ENCODE measurements at places on chromosomes 5 and 9.

DNA sequence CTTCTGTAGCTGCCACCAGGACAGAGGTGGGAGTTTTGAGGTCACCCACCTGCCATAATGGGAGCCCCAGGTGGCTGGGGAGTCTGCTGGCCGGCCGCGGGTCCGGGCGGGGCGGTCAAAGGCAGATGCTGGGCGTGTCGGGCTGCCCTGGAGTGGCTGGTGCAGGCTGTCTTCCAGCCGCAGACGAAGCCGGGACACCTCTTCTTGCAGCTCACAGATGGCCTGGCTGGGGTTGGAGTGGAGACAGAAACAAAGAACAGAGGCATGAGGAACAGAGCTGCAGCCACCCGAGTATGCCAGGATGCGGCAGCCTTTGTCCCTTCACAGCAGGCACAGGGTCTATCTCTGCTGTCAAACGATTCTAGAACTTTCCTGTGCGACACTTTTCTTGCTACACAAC is 18.0 kb downstream of the ORM2 start:
- no peak for DNase-seq

DNA sequence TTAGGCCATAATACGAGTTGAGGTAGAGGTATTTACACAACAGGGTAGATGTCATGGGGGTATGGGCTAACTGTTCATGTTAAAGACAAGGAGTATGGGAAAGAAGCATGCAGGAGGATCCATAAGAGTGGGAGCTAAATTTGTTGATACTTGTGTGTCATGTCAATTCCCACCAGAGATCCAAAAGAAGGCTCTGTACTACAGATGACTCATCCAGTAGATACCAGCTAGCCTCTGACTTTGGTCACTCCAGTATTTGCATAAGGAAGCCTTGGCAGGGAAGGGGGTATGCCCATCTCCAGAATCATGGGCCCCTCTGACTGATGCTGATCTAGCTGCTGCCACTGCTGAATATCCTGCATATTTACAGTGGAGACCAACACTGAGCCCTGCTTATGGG is 743.7 kb upstream of the GRAMD2B start:
- DNase-seq: no peak

DNA sequence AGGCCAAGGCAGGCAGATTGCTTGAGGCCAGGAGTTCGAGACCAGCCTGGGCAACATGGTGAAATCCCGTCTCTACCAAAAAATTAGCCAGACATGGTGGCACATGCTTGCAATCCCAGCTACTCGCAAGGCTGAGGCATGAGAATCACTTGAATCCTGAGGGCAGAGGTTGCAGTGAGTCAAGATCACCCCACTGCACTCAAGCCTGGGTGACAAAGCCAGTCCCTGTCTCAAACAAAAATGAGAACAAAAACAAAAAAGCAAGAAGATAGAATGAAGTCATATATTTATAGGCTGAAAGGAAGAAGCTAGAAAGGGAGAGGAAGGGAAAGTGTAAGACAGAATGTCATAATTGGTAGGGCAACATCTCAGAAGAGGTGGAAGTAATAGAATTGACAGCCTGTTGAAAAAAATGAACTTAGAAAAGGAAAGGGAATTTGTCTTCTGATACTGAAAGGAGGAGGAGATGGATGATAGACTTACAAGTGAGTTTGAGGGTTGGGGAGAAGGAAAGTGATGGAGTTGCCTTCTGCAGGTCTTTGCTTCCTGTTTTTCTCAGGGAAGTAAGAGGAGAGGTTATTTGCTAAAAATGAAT is 32.2 kb downstream of the CARD6 start:
- DNase-seq: no peak

- no peak for DNase-seq
These were observed 42.3 kb downstream of the TGFBR1 start for GRCh38 chr9:99147177-99147576.

DNA sequence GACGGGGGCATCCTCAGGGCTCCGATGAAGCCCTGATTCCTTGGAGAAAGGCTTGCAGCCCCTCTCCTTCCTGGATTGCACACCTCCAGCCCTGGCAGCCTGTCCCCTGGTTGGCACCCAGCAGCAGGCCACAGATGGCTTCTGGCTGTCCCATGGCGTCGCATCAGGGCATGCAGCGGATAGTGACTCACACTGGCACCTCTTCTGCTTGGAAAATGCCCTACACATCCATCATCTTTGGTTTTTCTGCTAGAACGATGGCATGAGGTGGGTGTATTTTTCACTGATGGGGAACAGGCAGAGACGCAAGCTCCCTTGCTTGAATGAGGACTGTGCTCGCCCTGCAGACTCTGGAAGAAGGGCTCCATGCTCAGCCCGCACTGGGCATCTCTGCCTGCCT is 23.2 kb upstream of the IER5L start:
- DNase-seq: no peak

DNA sequence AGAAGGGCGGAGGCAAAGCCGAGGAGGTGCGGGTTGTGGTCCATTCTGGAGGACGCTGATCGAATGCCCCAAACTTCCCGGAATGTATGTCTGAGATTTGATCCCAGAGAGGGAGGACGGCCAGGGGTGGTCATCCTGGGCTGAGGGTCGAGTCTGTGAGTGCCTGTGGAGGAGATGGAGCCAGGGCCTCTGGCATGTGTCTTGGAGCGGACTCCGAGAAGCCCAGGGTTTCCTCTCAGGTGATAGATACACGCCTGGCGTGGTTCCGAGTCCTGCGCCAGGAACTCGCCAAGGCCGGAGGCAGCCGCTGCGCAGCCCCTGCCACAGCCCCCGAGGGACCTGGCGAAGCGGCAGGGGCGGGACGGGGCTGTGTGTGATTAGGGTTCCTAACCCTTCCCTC is 363 bp downstream of the ZNF454 start:
- no peak for DNase-seq

DNA sequence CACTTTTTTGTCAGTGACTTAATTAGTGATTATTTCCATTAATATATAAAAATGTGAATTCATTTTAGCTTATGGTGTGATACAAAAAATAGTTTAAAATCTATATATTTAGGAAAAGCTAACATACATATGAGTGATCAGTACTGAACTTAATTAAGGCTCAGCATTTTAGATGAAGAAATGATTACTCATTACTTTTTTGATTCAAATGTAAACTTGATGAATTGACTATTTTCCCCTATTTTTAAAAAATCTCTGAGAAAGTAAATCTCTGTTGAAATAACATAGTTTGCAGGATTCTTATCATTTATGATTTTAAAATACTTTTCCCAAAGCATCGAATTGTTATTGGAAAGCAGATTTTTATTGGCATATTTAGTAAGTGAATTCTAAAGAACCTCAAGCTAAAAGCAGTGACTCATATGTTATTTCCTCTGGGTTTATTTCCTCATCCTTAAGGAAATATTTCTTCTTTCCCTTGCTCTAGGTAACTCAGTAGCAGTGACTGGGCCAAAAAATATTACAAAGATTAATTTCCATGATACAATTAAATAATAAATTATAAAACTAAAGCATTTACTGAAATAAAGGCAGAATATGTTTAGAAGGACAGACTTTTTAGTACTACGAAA is 290.6 kb downstream of the FER start:
- DNase-seq: no peak

DNA sequence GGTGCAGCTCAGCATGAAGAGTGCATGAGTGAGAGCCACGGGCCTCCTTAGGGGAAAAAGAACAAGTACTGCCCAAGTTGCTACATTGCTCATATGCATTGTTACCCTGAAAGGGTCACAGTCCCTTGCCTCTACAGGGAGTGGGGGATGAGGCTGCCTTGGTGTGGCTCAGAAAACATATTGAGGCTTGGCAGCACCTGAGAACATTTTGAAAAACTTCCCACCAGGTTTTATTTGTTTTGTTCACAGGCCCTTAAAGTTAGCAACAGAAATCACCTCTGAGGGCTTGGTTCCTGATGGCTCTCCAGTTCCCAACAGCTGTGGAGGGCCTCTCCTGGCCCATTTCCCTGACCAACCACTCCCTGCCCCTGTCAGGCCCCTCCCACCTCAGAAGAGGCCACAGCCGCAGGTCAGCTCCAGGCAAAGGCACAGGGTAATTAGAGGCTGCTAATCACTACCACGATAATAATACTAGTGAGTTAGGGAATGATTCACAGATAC is 90.7 kb upstream of the ADRA1B start:
- no peak for DNase-seq

- no peak for DNase-seq
These were observed 58.1 kb upstream of the MAST4 start for GRCh38 chr5:66538126-66538525.
